Suppressor macrophage (primary cell): ENCODE measurements at places on chromosomes 12 and 14.

- no peak for DNase-seq
Observed at GRCh38 chr12:119692410-119692809, 24.5 kb downstream of the PRKAB1 start.

GRCh38 chr12:3202734-3203446, 125.7 kb downstream of the TSPAN9 start:
- peak; percentile 44 for DNase-seq

- DNase-seq = peak; percentile 95
Observed at GRCh38 chr12:121712461-121713256, at the start of gene TMEM120B. Gene TMEM120B (plus strand): TSS chr12:121712752. CDS start chr12:121712896, 144 bp downstream.

- DNase-seq = no peak
Observed at GRCh38 chr14:31439561-31439960, 17.7 kb downstream of the DTD2 start.

DNA sequence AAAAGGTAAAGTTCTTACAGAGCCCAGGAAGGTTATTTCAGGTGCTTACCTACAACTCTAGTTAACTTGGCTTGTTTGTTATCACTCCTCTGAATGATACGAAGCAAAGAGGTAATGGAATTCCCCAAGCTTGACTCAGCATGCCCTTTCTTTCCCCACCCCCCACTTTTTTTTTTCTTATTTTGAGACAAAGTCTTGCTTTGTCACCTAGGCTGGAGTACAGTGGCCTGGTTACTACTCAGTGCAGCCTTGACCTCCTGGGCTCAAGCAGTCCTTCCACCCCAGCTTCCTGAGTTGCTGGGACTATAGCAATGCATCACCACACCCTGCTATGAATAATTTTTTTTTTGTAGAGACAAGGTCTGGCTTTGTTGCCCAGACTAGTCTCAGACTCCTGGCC, 17.1 kb upstream of the YBX3 start:
- no peak for DNase-seq

DNA sequence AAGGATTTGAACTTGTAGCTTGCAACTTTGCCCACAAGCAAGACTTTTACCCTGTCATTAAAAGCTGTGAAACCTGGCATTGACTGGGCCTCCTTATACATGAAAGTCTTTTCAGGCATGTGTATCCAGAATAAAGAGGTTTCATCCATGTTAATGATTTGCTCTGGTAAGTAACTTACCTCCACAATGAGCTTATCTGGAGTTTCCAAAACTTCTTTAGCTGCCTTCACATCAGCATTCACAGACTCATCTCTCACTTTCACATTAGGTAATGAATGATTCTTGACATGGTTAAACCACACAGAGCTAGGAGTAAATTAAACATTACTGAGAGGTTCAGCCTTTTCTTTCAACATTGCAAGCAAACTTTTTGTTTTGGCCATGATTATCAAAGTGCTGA, 234.4 kb upstream of the CLEC14A start:
- no peak for DNase-seq

GRCh38 chr12:57309420-57309819, 58.4 kb upstream of the STAC3 start:
- no peak for DNase-seq

DNA sequence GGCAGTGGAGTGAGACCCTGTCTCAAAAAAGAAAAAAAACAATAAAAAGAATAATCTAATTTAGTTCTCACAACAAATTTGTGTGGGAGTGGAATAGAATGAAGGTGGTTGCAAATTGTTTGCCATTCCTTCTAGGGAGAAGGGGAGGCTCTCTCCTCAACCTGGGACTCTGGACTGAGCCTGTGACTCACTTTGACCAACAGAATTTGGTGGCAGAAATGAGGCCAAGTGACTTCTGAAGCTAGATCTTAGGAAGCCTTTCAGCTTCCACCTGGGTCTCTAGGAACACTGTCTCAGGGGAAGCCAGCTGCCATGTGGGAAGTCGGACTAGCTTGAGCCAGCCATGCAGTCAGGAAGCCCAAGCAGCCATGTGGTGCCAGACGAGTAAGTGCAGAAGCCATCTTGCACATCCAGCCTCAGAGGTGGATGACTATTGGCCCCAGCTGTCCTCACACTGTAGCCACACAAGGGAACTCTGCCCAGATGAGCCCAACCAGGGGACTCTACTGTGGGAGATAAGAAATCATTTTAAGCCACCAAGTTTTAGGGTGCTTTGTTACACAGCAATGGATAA, 14.4 kb downstream of the ALDH2 start:
- no peak for DNase-seq

GRCh38 chr14:65239938-65240296, 137.6 kb upstream of the MAX start:
- DNase-seq = no peak

GRCh38 chr12:113403435-113404415, at the start of gene SDS:
Gene SDS (minus strand): TSS chr12:113403887. CDS start chr12:113399708, 4,179 bp downstream.
- peak; percentile 92 for DNase-seq

GRCh38 chr12:91792597-91792996, 353.0 kb downstream of the BTG1 start:
- DNase-seq = no peak

- no peak for DNase-seq
Observed at GRCh38 chr12:24307716-24308335, 358.4 kb upstream of the SOX5 start.

DNA sequence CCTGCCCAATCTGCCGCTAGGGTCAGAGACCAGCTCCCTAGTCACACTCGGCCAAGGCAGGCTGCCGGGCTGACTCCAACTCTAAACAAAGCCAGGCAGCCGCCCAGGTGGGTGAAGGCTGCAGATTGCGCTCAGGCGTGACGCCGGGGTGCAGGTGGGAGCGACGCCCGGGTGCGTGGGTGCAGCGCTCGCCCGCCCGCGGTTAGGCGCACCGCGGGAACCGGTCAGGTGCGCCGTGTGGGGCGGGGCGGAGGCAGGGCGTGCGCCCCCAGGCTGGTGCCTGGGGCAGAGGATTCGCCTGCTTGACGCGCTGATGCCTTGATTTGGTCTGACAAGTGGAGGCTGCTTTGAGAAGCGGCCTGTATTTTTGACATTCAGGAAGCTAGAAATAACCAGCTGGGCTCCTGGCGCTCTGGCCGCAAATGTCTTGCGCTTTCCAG, 126.7 kb upstream of the HIF1A start:
- DNase-seq = peak; percentile 48

DNA sequence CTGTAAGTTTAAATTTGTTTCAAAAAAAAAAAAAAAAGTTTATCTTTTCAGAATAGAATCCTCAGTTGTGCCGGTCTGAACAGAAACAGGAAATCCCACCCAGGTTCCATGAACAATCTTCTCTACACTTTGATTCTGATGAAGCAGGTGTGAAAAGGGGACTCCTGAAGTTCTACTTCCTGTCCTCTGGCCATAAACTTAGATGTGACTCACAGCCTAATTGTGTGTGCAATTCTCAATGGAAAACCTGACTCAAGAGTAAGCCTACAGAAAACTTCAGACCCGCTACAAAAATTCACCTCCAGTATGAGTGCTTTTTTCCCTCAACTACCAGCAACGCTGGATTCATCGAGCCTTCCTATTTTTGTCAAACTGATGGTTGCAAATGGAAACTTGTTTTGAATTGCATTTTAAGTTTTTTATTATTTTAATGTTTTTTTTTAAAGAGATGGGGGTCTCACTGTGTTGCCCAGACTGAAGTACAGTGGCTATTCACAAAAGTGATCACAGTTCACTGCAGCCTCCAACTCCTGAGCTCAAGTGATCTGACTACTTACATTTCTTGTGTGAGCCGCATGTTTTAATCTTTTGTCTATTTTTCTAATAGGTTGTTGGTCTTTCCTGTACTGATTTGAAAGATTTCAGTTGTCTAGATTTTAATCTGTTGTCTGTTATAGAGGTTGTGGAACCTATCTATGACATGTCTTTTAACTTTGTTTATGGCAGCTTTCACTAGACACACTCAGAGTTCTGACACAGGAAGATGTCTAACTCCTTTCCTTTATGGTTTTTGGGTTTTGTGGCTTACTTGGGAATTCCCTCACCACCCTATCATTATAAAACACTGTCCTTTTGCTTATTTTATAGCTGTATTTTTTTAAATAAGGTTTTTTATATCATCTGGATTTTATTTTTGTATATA, 37.6 kb downstream of the ATG14 start:
- no peak for DNase-seq

DNA sequence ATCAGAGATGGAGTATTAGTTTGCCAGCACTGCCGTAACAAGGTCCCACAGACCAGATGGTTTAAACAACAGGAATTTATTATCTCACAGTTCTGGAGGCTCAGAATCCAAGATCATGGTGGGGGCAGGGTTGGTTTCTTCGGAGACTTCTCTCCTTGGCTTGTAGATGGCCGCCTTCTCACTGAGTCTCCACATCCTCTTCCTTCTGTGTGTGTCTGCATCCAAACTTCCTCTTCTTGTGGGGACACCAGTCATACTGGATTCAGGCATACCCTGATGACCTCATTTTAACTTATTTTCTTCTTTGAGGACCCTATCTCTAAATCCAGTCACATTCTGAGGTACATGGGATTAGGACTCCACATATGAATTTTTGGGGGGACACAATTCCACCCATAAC, 455.5 kb downstream of the RGS6 start:
- DNase-seq = peak; percentile 66

GRCh38 chr12:111438481-111438880, 32.8 kb downstream of the SH2B3 start:
- DNase-seq = peak; percentile 66
